ENCODE measurements at places on chromosomes 5 and 9.

DNA sequence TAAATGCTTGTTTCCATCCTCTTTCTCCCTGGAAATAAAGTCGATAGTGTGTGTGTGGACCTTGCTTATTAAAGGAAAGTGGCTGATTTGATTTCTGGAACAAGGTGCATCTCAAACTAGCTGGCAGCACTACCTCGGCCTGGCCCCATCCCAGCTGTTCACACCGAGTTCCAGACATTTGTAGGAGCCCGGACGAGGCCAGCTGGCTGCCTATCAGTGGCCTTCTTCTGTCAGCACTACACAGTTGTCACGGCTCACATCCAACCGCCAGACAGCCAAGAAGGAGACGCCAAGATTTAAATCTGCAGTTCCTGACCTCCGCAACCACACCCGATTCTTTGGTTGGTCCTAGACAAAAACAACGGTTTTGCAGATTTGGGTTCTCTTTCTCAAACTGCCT is 63.6 kb downstream of the PALM2AKAP2 start:
- no peak for DNase-seq

- no peak for DNase-seq
These were observed 7.8 kb downstream of the MED10 start for GRCh38 chr5:6370580-6370979.

- DNase-seq: no peak
These were observed 2.2 kb downstream of the TNIP1 start for GRCh38 chr5:151078490-151079262.

DNA sequence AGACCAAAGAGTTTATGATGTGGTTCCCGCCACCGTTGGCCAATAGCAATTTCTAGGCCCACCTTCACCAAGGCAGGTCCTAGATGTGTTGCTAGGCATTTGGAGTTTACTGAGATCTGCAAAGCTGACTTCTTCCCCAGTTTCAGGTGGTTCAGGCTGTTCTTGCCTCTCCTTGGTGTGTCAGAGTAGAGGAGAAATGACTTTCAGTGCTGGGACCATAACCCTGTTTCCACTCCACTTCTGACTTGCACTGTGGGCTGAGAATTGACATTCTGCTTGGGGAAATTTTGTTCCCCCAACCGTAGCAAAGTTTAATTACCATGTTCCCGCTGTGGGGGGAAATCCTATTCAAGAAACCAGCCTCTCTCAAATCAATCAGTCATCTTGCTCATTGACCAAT is 128.0 kb upstream of the GABRP start:
- DNase-seq: no peak

DNA sequence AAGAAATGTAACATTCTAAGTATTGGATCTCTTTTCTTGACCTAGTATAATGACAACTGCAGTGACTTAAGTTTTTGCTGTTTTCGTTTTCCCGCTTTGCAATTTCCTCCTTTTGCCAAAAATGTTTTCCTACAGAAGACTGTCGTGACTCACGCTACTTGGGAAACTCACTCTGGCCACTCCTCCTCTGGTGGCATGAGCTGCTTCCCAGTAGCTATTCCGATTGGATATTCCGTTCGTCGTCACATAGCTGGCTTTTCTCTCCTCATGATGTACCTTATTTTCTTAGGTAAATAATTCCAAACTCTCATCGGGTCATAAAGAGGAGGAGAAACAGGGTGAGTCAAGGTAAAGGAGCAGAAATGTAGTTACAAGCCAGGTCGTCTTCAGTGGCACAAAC is 64.9 kb downstream of the GOLPH3 start:
- no peak for DNase-seq

DNA sequence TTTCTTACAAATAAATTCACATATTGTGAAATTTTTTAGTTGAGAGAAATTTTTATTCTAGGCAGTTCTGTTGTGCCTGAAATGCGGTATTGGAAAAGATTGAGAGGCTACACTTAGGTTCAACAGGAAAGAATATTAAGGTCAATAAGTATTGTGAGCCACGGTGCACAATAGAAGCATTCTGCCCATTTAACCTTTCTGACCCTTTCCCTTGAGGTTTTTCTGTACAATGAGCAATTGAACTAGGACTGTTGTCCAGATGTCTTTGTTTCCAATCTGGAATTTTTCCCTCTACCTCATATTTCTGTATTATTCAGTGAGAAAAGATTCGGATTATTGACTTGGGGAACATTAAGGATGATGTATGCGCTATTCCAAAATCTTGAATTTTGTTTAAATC is 205.2 kb downstream of the NR3C1 start:
- DNase-seq: no peak

- DNase-seq: no peak
These were observed 289.9 kb upstream of the SLC30A5 start for GRCh38 chr5:68803881-68804319.

DNA sequence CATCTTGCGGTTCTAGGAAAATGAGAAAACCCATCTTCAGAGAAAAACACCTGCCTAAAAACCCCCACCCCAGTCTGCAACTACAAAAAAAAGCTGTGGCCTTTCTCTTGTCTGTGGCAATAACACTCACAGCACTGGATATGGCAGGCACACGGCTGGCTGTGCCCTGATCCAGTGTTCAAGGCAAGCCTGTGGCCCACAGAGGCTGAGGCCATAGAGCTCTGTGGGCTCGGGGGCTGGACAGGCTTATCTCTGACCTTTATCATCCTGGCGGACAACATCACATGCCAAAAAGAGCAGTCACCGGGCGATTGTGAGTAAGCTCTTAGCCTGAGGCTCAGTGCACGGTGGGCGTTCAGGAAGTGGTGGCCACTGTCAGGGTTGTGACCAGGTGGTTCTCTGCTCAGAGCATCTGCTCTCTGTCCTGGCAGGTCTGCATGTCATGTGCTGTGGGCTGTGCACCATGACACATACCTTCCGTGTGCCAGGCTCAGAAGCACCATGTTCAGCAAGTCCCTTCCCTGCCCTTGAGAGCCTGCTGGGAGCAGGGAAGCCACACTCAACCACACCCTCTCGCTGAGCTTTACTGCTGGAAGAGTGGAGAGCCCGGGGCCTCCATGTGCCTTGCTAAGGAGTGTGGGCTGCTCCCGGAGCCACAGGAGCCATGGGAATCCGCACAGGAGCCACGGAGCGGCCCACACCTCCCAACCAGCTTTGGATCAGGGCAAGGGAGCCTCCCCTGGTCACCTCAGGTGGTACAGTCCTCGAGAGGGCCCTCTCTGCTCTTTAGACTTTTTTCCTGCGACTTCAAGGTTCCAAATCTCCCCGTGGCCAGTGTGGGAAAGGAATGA is 34.6 kb upstream of the WDR38 start:
- peak; percentile 72 for DNase-seq

- no peak for DNase-seq
These were observed 40.6 kb upstream of the SLIT3 start for GRCh38 chr5:169341556-169341955.

GRCh38 chr9:92159058-92159457 is 43.8 kb upstream of the SPTLC1 start:
- no peak for DNase-seq

- peak; percentile 88 for DNase-seq
These were observed 22.3 kb downstream of the PSMB7 start for GRCh38 chr9:124392871-124393460.

DNA sequence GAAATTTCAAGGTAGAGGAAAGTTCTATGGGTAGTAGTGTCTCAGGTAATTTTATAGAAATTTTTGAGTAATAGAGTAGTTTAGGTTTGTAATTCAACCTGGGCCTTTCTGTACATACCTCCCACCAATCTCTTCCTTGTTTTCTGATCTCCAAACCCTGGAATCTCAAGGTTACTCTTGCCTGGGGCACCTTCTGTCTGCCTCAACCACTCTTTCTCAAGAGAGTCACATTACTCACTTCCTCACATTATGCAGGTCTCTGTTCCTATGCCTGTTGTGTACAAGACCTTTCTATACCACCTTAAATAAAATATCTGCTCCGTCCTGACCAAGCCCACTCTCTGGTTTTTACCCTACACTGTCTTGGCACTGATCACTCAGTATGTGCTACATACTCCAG is 412.6 kb upstream of the CTNND2 start:
- no peak for DNase-seq

DNA sequence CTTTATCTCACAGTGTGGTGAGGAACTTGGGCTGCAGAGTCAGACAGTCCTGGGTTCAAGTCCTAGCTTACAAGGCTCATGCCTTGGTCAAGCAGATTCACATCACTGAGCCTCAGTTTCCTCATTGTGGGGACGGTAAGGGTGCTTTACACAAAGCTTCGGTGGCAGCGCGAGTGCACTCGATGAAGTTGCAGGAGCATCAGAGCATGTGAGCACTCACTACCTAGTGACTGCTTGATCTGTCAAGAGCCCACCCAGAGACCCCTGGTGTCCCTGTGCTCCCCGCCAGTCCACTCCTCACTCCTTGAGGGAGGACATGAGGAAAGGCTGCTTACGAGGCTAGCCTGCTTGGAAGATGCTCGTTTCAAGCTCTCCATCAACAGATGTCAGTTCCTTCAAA is 56.2 kb upstream of the GARNL3 start:
- no peak for DNase-seq

GRCh38 chr5:159187719-159188118 is 21.6 kb downstream of the RNF145 start:
- DNase-seq: no peak

DNA sequence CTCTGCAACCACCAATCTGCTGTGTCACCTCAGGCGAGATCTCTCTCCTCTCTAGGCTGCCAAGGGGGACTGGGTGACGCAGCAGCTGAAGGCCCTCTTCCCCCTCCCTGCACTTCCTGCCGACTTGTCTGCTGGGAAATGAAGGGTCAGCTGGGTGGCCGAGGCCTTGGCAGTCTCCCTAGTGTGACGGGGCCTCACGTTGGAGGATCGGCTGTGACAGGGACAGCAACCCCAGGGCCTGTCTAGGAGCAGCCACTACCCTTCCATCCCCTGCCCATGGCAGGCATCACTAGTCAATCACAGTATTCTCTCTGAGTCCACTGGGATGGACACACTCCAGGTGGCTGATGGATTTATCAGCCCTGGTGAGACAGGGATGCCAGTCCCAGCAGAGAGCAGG is 107.3 kb upstream of the SARDH start:
- DNase-seq: no peak

DNA sequence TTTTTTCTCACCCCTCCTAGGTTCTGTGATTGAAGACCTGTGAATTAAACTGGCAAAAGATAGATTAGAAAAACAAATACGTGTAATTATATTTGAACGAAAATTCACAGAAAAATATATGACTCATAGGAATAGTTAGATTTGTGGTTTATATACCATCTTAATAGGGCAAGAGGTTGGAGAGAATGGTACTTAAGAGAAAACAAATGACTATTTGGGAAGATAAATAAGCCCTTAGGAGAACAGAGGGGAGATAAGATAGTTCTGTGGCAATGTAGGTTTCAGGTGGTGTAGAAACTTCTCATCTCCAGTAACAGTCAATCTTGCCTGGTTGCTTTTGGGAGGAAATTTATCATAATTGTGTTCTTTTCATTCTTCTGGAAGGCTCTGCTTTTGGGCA is 122.0 kb downstream of the PRDM9 start:
- no peak for DNase-seq

GRCh38 chr5:96026406-96027041 is 64.9 kb upstream of the ELL2 start:
- peak; percentile 11 for DNase-seq

DNA sequence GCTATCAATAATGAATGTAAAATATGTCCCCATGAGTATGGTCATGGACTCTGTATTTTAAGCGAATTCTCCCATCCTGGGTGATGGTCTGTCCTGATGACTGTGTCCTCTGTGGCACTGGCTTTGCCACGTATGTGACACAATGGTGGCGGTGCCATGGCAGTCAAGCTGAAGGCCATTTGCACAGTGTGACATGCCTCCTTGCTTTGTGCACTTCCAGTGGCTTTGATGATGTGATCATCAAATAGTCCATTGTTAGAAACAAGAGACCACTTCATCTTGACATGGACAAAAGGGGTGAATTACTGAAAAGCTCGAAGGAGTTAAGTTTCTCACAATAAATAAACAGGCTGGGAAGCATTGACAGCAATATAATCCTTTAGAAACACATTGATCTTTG is 31.0 kb upstream of the PRRC1 start:
- no peak for DNase-seq

- DNase-seq: no peak
These were observed 21.9 kb upstream of the PDCD1LG2 start for GRCh38 chr9:5488221-5489008.

DNA sequence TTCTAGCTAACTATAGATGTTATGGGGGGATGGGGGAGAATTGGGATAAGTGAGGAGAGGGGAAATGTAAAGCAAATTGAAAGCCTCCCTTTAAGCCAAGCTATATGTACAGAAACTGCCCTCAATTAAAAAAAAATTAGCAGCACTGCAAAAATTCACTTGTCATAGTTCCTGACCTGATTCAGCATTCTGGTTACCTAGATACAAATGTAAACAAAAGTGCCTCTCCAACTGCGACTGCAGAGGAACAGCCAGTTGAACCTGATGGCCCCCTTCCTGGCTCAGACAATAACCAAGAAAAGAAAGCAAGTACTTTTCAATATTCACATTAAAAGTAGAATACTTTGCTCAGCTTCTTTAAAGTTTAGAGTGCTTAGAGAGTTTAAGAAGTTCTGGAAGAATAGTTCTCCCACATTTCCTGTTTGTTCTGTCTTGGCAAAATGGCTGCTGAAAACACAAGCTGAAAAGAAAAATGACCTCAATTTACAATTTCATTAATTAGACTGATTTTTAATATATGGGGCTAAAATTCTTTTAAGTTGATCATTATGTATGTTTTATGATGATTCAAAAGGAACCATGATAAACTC is 1.5 kb downstream of the FAM81B start:
- DNase-seq: no peak

- DNase-seq: no peak
These were observed 124.0 kb downstream of the CETN3 start for GRCh38 chr5:90285581-90285980.

- no peak for DNase-seq
These were observed 888 bp downstream of the RPL26L1 start for GRCh38 chr5:172959824-172960799.

DNA sequence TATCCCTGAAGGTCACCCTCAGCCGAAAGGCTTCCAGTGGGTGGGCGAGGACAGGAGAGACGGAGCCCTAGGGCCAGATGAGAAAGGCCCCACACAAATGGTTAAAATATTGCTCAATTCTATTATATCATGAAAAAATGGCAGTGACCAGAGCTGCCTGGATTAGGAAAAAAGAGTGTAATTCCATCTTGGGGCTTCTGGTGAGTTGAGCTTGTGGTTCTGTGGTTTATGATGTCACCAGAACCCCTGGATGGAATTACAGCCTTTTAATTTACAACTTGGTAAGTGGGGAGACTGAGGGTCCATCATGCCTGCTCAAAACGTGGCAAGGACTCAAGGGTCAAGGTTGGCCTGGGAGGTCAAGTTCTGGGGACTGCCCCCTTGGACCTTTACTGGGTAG is 55.5 kb upstream of the STC2 start:
- no peak for DNase-seq

DNA sequence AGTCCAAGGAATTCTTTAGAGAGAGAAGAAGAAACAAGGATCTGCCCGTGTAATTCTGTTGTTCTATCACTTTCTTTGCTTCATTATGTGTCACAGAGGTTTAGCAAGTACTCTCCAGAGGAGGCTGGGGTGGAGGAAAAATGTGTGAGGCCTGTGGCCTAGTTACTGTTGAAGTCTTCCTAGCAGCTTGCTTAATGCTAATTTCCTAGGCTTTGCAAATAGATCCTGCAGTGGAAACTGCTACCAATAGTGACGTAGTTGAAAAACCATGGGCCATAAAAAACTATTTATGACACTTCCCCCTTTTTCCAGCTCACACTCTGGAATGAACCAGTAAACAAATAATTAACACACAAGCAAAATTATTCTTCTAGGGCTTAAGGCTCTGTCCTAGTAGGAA is 27.0 kb upstream of the C9orf72 start:
- DNase-seq: no peak
